Activated CD8-positive, alpha-beta memory T cell treated with anti-CD3 and anti-CD28 coated beads for 4 hours (primary cell): ENCODE measurements at places on chromosomes 11 and 22.
A peak's percentile ranks its signal among the peaks of the same experiment; 100 is the strongest.

DNA sequence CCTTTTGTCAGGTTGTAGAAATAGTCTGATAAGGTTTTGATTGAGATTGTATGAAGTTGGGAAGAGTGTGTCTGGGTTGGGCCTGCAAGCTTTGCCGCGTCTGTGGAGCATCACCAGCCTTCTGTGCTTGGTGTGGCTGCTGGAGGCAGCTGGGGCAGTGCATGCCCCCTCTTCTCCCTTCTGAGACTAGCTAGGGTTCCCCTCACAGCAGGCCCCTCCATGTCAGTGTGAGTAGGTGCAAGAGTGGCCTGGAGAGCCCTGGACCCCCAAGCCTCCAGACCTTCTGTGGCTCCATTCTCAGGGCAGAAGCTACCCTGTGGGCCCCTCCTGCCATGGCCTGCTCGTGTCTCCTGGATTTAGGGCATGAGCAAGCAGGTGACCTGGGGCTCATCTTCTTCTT is 914.2 kb downstream of the TBC1D22A start:
- no peak for DNase-seq

DNA sequence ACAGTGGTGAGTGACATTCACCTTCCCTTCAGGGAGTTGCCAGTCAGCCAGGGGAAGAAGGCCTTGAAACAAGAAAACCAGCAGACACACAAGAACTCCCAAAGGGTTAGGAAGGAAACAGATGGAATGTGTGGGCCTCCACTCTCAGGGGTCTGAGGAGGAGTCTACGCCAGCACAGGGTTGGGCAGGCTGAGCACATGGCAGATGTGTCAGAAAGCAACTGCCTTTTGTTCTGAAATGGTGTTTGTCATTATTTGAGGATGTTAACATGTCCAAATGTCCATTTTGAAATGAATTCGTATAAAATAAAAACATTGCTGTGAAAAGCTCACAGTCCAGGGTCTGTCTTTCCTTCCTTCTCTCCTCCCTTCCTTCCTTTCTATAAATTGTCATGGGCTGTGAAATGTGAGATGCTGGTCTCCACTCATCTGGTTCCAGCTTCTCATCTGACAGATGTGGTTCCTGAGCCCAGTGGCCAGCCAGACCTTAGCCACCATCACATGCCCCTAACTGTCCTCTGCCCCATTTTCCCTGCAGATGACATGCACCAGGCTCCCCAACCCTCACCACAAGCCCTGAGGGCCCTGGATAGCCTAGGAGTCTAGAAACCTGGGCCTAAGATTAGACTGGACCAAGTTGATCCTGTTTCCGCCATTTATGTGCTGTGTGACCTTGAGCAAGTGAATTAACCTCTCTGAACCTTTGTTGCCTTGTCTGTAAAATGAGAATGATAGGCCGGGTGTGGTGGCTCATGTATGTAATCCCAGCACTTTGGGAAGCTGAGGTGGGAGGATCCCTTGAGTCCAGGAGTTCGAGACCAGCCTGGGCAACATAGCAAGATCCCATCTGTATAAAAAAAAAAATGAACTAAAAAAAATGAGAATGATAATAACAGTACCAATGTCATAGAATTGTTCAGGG is 56.2 kb upstream of the CRYBB3 start:
- DNase-seq: no peak

- DNase-seq: no peak
These were observed 80.7 kb upstream of the PPARA start for GRCh38 chr22:46069521-46070214.

- DNase-seq: peak; percentile 63
These were observed 27.1 kb downstream of the ARAP1 start for GRCh38 chr11:72724851-72725723.

DNA sequence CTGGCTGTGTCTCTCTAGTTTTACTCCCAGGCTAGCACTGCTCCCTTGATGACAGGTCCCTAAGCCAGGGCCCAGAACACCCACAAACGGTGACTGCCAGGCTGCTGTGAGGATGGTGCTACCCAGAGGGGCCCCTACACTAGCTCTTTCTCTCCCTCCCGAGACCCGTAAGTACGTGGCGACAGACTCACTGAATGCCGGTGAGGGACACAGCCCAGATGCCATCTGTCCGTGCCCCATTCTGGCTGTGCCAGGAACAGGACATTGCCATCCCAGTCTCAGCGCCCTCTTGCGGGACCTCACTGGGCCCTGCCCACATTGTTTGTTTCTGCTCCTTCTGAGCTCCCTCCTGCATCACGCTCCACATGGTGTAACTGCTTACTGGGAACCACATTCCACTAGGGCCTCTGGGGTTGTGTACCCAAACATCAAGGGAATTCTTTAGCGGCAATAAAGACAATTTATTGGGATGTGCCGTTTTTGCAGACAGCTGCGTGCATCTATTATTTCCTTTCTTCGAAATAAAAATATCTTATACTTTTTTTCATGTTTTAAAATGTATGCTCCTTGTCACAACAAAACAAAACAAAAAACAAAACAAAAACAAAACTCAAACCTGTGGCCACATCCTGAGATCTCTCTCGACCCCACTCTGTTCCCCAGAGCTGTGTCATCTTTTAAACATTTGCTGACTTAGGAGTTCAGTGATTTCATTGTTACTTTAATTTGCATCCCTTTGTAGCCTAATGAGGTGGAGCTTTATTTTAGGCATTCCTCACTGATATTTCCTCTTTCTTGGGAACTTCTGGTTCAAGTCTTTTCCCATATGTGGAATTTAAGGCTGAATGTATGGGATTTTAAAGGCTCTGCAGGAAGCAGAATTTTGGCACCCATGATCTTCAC is 4.4 kb upstream of the TPCN2 start:
- no peak for DNase-seq

- DNase-seq: no peak
These were observed 8.9 kb upstream of the OR2D3 start for GRCh38 chr11:6911948-6912347.

DNA sequence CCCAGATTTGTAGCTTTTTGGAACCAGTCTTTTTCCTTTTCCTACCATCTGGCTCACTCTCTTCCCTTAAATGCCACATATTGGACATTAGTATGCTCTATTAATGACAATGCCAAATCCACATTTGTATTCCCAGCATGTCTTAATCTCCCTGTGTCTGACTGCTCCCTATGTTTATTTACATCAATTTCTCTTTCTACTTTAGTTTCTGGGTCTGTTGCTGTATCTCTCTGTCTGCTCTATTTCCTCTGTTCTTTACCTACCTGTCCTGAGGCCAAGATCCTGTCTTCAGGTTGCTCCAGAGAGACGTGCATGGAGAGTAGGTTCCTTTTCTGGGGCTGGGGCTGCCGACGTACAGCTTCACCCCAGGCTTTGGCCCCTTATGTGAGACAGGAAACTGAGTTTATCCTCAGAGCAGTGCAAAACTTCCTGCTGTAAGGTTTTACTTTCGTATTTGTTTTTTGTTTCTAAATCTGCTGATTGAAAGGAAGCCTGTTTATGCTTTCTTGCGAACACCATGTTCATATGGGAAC is 25.6 kb downstream of the OR2AG2 start:
- no peak for DNase-seq

DNA sequence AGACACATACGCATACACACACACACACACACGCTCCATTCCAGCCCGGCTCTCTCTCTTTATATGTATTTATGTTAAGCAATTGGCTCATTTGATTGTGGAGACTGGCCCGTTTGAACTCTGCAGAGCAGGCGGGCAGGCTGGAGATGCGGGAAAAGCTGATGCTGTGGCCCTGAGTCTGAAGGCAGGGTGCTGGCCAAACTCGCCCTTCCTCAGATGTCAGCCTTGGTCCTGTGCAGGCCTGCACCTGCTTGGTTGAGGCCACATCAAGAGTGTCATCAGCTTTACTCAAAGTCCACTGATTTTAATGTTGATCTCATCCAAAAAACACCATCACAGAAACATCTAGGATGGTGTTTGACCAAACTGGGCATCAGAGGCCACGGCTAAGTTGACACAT is 569.3 kb downstream of the TBC1D22A start:
- no peak for DNase-seq

DNA sequence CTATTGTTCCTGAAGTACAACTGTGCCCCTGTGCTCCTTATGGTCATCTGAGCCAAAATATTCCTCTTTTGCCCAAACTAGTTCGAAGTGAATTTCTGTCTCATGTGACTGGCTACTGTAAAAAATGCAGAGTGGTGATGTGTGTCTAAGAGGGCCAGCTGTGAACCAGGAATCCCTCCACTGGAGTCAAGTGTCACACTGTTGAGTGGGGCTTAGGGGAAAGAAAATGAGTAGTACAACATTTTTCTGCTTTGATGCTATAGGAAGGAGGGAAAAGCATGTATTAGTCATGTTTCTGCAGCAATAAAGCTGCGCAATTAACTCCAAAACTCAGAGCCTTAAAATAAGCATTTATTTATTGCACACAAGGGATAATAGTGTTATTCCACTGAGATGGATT is 39.8 kb upstream of the HMGXB4 start:
- no peak for DNase-seq

DNA sequence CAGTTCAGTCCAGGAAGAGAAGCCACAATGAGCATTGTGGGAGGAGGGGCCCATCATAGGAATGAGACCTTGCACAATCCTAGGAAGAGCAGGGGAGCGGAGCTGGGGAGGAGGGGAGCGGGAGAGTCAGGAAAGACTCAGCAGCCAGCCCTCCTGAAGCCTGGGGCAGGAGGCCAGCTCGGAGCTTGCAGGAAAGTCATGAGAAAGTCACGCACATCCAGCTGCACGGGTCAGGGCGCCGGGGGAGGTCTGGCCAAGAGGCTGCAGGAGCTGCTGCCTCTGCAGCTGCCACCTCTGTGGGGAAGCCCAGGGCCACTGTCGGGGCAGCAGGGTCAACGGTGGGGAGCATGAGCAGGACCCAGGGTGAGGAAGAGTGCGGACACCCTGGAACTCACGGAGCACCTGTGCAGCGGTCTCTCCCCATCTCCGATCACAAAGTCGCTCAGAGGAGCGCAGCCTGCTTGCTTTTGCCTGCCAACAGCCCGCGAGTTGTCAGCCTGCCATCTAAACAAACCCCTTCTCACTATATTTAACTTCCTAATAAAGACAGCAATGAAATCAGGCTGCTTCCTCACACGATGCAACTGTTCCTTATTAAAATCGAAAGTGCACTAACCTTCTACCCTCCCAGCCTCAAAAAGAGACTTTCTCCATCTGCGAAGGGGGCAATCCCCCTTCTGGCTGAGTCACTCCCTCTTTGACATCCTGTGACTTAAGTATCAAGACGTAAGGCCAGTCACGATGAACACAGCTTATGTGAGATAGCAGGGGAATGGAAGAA is 52.9 kb upstream of the RTL6 start:
- no peak for DNase-seq

GRCh38 chr11:74695705-74696280 is 35.4 kb downstream of the CHRDL2 start:
- no peak for DNase-seq

GRCh38 chr11:267491-267994 is 10.7 kb upstream of the NLRP6 start:
- DNase-seq: no peak

- no peak for DNase-seq
These were observed 5.7 kb upstream of the C1QTNF4 start for GRCh38 chr11:47599902-47600301.

GRCh38 chr22:32222991-32223390 is 18.1 kb upstream of the RFPL2 start:
- DNase-seq: no peak
